ENCODE measurements at places on chromosomes 1 and 21.

DNA sequence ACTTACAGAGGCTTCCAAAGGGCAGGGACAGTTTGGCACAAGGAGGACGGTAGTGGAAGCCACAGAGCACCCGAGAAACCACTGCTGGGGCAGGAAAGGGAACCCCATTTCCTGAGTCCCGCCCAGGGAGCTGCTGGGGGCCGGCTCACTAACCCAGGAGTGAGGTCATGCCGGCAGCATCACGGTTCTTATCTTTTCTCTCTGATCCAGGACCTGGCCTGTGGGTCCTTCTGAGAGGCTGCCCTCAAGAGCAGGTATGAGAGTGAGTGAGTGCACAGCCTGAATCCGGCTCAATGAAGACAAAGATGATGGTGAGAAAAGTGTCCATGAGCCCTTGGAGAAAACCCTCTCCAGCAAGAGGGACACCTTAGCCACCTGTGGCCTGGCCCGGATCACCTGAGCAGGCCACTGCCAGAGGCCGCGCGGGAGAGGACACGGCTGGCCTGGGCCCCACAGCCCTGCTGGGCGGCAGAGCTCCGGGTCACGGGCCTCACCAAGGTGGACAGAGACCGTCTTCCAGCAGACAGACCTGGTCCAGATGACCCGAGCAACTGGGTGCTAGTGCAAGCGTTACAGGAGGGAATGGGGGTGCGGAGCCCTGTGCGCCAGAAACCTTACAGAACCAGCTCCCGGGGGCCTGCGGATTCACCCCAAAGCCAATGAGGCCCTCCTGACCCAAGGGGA, 94.9 kb downstream of the RIPK4 start:
- no peak for DNase-seq

DNA sequence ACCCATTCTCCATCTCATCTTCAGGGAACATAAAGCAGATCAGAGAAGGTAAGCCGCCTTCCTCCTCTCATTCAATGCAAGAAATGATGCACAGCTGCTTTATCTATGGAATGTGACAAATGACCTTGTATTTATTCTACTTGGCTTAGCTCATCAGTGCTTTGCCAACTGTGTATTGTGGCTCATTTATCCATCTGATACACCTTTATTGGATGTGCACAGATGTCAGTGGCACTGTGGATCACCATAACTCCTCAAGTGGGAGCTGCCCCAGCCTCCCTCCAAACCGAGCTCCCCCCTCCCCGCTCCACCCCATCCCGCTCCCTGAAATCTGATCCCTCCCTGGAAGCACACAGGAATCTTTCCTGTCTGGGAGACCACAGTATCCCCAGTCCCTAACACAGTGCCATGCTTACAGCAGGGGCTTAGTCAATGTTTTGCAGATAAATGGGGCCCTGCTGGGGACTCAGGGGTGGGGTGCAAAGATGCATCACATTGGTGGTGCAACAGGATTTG, 156.0 kb upstream of the RAB4A start:
- DNase-seq: no peak

- DNase-seq: no peak
Observed at GRCh38 chr1:94790246-94790645, 29.9 kb upstream of the SLC44A3 start.

DNA sequence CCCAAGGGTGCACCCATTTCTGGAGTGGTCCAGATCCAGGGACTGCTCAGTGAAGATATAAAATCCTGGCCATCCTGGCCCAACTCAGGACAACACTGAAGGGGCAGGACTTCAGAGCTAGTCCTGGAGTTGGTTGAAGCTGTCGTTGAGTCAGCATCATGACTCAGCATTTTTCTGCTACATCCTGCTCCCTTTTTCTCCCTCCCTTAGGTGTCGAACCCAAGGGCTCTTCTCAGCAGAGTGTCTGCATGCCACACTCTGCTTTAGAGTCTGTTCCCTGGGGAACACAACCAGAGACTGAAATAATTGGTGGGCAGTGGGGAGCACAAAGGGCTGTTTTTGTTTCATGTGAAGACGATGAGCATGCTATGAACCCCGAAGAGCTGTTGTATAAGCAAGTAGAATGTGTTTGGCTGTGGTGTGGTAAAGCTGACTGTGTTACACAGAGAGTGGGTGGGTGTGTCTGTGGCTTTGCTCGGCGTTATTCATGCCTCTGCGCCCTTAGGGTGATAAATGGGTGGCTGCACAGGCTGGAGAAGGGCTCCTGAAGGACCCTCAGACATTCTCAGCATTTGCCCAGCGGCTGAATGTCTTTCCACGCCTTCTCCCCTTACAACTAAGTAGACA, 167.2 kb downstream of the CYYR1 start:
- DNase-seq: no peak

GRCh38 chr21:45079351-45079750, 5.0 kb downstream of the ADARB1 start:
- DNase-seq: no peak

- no peak for DNase-seq
Observed at GRCh38 chr1:83029050-83029449, 969.9 kb downstream of the TTLL7 start.

- no peak for DNase-seq
Observed at GRCh38 chr1:220971221-220971620, 92.0 kb downstream of the HLX start.

DNA sequence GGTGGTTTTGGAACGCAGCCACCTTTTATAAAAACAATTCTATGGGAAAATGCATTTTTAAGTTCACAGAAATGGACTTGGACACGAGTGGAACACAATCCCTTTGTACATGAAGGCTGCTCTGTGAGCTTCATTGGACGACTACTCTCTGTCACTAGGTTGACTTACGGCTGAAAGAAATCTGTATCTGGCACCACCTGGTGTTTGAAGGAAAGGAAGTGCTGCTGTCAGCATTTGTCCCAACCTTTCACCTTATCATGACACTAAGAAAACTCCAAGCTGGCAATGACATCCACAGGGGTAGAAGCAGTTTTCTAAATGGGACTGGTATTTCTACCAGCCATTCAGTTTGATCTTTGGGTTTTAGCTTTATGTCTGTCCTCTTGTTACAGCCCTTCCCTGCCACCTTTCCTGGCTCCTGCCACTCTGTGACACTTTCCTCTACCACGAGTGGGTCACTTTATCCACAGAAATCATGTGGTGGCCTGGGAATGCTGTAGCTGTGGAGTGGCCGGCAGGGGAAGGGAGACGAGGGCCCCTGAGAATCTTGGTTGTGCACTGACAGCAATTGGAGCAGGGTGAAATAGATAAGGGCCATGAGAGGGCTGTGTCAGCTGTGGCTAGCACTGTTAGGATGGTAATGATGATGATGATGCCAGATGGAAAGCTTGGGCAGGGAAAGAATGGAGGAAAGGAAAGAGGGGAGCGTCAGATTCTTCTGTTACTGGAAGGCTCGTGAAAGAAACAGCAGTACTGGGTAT, 85.2 kb downstream of the TBX19 start:
- no peak for DNase-seq

DNA sequence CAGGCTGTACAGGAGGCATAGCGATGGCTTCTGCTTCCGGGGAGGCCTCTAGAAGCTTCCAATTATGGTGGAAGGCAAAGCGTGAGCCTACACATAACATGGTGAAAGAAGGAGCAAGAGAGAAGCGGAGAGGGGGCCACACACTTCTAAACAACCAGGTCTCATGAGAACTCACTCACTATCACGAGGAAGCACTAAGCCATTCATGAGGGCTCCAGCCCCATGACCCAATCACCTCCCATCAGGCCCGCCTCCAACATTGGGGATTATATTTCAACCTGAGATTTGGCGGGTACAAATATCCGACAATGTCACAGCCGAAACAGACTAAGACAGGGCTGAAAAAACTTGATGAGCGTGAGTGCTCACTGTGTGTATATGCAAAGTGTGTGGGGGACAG, 89.3 kb upstream of the CNIH3 start:
- no peak for DNase-seq

DNA sequence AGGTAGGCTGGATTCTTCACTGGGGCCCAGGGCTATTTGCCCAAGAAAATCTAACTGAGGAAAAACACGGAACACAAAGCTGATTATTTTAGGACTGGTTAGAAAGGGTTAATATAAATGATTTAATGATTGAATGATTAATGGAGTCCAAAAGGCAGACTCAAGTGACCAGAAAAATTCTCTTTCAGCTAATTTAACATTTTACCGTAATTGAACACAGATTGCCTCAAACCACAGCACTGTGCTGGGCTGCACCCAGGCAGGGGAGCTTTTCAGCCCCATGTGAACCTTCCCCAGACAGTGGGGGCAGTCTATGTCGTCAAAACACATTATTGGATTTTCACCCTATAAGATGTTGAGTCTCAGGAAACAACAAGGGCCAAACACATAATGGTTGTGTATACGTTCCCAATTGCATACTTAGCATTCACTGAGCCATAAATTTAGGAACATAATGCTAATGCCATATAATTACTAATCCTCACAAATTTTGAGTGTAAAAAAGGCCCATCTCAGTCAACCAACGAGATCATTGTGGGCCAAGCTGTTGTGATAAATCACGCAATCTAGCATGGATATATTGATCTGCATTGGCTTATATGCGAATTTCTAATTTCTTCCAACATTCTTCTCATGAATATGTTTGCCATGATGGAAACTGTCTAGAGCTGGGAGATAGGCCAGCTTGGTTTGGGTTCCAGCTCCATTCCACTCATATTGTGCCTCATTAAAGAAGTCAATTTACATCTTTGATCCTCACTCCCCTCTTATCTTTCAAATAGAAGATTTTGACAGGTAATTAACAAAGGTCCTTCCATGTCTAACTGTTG, 27.7 kb downstream of the DSCAM start:
- no peak for DNase-seq

GRCh38 chr1:230020451-230020850, 46.6 kb upstream of the GALNT2 start:
- DNase-seq: no peak

DNA sequence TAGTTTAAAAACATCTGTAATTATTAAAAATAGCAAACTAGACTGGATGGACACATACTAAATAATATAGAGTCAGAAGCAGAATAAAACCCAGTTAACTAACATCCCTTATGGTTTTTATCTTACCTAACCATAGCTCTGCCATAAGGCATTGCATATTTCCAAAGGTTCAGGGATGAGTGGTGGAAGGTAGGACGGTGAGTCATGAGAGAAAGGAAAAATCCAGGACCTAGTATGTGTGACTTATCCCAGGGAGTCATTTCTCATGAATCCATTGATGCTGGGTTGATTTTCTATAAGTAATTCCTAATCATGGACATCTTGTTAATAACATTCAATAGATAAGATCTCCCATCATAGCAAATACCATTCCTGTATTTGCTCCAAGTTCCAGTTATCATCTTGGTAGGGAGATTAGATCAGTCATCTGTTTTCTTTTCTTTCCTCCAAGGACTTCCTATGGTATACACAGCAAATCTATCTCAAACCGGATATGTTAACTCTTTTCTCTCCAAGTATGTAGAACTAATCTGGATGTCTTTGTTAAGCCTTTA, 490.7 kb upstream of the B3GALT2 start:
- no peak for DNase-seq

GRCh38 chr1:155729031-155729898, 40.4 kb downstream of the DAP3 start:
- DNase-seq: no peak

GRCh38 chr21:39265603-39266002, 47.8 kb downstream of the BRWD1 start:
- DNase-seq: no peak

DNA sequence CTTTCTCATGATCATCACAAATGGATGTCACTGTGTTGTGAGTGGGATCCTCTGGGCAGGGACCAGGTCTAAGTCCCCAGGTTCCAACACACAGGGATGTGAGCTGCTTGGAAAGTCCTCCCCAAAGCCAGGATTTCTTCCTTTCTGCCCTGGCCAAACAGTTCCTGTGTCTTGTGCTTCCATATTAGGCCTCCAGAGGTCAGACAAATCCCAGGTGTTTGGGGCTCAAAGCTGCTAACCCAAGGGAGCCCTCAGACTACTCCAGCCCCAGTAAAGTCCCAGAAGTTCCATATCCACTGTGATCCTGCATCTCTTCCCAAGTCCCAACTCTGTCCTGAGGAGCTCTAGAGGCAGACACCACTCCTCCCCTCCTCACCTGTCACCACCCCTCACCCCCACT, 27.7 kb upstream of the MAGOH start:
- DNase-seq: no peak
